ENCODE measurements at places on chromosomes 1 and 21.

DNA sequence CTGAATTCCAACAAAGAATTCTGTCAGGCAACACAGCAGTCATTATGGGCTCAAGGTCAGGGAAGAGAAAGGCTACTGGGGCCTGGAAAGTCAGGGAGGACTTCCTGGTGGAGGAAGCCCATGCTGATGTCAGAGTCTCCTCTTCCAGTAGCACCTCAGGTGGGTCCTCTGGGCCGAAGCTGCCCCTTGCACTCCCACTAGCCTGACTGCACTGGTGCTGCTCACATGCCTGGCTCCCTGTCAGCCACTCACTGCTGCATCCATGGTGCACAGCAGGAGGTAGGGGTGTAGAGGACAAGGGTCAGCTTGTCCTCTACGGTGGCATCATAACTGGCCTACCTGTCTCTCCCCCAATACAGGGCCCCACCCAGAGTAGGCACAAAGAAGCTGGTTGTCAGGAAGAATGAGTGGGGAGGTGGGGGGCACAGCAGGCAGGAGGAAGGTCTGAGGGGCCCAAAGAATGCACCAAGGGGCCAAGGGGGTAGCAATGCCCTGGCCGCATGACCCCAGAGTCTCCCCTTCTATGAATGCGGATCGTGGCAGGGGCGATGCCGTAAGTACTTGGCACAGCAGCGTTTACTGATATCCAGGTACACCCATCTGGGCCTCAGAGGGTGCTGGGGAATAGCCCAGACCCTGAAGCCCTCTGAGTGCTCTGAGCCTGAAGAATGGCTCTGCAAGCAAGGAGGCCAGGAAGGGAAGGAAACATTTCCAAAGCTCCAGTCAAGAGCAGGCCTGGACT is 80.3 kb downstream of the GLIS1 start:
- no peak for DNase-seq

GRCh38 chr1:2352897-2353550 is 38.3 kb downstream of the MORN1 start:
- no peak for DNase-seq

DNA sequence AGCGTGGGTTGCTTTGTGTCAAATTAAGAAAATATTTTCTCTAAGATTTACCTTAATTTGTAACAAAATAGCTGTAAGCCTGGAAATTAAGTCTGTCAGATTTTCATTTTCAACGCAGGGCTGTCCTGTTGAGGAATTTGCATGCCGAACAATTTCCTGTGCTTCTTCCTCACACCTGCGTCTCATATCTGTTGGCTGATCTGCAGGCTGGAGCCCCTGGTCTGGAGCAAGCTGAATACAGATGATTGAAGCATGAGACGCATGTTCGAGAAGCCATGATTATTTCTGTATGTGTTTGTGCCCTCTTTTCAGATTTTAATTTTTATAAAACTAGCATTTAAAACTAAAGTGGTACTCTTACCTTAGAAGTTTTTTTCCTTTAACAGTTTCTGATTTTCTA is 9.8 kb downstream of the MIXL1 start:
- no peak for DNase-seq

GRCh38 chr1:33094971-33095604 is 14.1 kb downstream of the AZIN2 start:
- peak; percentile 61 for DNase-seq

- no peak for DNase-seq
Measured at GRCh38 chr1:188237573-188238348, 1409.0 kb downstream of the PLA2G4A start.

DNA sequence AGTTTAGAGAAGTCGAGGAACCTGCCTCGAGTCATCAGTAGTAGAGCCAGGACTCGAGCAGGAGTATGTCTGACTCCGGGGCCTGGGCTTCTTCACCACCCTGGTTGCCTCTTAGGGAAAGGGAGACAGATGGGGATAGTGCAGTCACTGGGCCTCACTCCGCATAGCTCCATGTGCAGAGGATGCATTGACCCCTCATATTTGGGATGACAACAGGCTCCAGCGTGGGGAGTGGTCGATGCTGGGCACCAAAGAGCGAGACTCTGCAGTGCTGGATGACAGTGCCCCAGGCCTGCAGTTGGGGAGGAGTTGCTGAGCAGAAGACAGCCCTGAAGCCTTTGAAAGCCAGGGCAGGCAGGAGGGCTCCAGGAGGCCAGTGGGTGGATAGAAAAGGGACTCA is 20.8 kb upstream of the TENT5C start:
- no peak for DNase-seq

- DNase-seq, result no peak
Measured at GRCh38 chr1:110860174-110860573, 12.8 kb upstream of the CD53 start.

- no peak for DNase-seq
Measured at GRCh38 chr1:118751166-118751565, 237.0 kb downstream of the TBX15 start.

Measured in brain (organoid and tissue), 16 donors.